ENCODE measurements at places on chromosomes 12 and 14.

DNA sequence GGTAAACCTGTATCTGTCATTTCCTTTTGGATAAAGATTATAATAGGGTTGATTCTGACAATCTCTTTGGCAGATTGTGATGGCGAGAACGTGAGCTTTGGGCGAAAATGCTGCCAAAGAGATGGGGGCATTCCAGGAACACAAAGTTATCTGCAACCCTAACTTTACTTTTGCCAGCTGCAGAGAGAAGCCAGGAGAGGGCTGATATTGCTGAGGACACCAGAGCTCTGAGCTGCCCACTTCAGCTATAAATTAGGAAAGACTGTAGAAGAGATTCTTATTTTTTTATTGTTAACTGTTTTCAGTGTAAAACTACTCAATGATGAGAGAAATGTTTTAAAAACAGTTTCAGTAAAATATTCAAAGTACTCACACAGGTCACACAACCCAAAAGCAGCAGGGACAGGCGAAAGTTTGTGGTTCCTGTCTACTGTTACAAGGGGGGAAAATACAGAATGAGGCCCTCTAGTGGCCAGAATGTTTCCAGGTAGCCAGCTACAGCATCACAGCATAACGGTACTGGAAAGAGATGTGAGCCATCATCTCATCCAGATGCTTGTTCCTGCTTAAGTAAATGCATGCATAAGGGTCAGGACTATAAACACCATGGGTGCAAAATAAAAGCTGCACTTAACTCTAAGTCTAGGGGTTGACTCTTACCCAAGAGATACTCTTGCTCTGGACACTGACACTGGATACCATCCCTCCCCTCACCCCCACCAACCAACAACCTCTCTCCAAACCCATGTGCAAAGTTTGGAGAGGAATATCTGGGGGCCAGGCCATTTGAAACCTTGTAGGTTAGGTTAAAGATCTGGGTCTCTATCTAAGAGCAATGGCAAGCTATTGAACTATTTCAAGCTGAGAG lies 498.4 kb downstream of the RMST start:
- DNase-seq, result no peak

DNA sequence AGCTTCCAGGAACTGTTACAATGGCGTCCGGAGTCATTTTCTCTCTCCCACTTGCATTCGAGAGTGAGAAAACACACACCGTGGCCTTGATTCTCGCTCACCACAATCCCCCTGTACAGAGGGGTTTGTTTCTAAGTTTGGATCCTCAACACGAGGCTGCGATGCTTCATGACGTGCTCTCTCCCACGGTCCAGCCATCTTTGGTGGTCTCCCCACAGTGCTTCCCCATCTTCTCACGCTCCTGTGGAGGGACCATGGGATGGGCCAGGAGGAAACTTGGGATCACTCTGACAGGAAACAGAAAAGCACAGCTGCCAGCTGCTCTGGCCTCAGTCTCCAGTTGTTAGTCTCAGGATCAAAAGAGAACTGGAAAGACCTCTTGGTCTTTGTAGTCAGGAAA lies 28.1 kb downstream of the OR10P1 start:
- DNase-seq, result no peak

DNA sequence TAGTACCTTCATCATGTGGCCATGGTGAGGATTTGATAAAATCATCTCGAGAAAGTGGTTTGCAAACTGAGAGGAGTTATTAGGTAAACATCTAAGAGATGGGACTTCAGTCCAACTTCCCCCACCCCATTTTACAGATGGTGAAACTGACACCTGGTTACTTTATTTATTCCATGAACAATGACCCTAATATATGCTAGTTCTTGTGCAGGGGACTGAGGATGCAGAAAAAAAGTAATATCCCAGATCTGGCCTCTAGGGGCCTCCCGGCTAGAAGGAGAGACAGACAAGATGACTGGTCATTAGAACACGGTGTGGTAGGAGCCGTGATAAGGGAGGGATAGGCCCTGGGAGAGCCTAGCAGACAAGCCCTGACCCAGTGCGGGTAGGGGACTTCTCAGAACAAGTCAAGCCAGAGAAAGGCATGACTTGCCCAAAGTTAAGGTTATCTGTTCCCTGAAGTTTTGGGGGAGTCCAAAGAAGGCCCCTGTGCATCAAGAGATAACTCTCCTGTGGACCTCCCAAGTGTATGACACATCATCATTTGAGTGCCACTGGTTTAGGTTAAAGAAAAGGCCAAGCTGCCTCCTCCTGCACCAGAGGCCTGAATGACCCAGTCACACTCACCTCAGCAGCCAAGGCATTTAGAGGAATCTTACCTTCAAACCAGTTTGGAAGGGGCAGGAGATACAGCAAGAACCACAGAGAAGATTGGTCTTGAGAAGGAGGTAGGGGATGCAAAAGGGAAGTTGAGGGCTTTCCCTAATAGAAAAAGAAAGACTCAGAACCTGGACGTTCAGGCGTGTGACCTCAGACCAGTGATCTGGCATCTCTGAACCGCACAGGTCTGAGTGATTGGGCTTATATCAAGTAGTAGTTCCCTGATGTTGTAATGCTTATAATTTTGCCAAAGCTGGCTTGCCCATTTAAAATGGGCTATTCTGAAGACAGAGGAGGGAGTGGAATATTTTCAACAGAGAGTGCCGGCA lies 1.6 kb downstream of the CMKLR1 start:
- no peak for DNase-seq

DNA sequence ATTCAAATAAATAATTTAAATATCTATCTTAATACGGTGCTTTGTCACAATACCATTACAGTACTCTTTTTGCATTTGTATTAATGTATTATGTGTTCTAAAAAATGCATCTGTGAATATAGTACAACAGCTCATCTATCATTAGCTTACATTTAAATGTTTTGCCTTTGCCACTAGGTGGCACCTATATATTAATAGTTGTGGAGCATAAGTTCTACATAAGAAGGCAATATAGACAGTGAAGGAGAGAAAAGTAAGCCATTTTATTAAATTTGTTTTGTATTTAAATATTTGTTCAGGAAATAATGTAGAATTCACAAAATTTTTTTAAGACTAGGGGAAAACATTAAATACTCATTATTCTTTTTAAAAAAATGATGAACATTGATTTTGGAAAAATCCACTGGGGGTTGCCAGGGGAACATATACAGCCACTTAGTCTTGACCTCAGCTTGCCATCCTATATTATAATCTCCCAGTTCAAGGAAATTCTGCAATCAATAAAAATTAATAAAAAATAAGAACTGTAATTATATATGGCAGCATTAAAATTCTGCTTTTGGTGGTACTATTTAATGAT lies 9.8 kb downstream of the CCER1 start:
- DNase-seq, result peak; percentile 41

DNA sequence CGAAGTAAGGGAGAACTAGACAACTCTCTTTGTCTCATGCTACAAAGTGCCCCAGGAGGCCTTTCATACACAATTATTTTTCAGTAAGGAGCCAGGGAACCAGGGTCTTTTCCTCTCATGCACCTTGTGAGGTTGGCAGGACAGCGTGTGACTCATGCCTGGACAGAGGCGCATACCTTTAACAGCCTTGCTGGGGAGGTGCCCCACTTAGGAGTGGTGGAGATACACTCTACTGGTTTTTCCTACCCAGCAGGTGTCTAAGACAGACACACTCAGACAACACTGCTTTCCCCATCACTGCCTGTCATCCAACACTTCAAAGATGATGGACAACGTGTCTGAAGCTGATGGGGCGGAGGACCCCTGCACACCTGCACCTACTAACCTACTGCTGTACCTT lies 49.1 kb downstream of the B4GALNT3 start:
- no peak for DNase-seq

GRCh38 chr12:93571925-93572711 lies at the start of gene SOCS2:
SOCS2 (plus strand) TSS chr12:93572675; CDS start chr12:93572898, 223 bp downstream.
- peak; percentile 23 for DNase-seq

DNA sequence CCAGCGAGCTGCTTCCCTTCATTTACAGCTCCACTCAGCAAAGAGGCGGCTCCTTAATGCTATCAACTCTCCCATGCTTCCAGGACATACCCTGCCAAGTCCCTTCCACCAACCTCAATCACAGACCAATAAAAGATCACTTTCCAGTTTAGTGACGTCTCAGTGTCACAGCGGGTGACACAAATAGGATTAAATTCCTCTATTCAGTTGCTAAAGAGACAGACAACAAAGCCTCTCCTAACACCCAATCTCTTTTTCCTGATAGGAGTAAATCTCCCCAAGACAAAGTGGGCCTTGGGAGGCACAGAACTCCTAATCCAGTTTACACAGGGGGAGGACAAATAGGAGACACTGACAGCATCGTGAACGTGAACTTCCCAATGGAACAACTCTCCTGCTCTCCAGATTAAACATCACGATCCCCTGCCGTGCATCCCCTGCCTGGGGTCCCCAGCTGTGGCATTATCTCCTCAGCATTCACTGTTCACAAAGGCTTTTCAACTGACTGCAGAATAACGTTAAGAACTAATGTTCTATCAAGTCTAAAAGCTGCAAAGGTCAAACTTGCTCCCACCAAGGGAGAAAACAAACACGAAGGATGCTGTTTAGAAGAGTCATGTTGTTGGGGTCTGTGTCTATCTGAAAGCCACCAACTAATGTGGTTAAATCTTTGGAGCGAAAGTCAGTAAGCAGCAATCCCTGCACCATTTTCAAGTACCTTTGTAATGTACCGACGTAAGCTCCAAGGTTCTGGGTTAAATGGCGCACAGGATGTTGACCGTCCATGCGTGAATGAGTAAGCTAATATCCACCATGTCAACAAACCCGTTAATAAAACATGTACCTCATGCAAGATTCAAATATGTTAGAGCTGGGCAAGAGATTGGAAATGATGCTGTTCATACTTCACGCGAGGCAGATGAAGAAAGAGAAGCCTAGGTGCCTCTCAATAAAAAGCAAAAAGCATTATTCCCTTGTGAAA lies 31.5 kb downstream of the TMEM132D start:
- no peak for DNase-seq

GRCh38 chr12:32108787-32109186 lies 2.1 kb downstream of the BICD1 start:
- no peak for DNase-seq

DNA sequence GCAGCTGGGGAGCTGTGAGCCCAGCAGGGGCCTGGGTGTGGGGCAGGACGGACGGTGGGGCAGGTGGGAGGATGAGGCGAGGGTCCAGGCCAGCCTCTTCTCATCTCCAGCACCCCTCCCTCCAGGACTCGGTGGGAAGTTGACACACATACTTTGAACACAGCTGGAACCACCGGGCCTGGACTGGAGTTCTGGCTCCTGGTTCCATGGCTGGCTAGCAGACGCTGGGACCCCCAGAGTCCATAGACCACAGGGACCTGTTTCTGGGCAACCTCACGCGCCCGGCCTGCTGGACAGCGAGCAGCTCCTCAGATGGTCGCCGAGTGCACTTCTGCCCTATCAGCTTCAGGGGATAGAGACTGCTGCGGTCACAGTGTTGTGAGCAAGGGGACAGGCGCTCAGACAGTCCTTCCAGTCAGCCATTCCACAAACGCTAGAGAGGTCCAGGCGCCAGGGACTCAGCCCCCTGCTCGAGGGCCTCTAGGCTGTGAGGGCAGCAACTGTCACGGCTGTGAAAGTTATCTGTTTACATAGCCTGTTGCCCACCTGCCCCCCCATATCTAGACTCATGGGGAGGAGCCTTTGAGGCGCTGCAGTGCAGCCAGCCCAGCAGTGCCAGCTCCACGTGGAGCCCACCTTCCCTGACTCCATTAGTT lies 25.2 kb downstream of the TCHP start:
- no peak for DNase-seq

DNA sequence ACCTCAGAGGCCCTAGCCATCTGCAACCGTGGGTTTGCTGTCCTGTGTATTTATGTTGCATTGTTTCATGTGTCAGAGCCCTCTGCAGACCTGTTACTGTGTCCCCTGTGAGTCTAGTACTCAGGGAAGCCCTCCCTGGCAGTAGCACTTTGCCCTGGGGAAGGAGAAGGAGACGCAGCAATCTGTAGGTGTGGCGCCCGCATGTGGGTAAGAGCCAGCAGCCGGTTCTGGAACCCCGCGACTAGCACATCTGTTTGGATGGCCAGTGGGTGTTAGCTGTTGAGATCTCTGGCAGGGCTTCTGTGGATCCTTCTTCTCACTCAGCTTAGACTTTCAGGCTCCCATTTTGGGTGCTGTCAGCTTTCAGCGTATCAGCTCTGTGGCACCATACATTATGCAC lies 57.0 kb downstream of the TECPR2 start:
- no peak for DNase-seq

DNA sequence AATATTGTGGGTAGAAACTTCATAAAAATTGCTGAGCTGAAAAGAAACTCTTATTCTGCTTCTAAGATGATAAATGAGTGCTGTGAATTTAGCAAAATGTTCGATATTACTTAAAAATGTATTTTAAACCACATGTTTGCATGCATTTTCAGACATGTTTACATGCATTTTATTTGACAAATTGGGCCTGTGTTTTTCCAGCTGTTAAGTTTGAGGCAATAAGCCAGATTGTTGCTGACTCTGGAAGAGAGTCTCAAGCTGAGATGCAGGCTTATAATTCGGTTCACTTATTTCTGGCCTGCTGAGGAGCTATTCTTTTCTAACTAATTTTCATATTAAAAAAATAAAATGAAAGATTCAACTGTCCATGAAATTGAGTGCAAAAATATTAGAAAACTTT lies 110.1 kb downstream of the SYNE2 start:
- no peak for DNase-seq

DNA sequence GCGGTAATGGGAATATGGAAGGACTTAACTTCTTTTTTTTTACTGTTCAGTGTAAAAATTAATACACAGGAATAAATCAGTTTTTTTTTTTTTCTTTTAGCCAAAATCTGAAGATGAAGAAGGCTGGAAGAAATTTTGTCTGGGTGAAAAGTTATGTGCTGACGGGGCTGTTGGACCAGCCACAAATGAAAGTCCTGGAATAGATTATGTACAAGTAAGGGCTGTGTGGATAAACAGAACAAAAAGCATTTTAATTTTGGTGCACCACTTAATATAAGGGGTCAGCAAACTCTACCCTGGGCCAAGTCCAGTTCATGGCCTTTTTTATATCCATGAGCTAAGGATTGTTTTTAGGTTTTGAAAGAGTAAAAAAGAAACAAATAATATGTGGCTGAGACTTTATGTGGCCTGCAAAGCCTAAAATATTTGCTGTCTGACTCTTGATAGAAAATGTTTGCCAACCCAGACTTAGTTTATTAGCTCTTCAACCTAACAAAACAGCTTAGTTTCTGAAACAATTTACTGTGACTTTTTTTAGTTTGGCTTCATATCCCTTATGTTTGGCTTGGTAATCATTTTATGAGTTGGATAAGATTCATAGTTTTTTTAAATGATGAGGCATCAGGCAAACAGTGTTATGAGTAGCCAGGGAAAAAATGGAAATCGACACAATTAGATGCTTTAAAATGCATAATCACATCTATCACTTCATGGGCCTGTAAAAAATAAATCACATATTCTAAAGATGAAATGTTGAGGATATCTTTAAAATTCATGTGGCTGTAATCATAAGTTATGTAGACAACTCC lies 8.4 kb downstream of the GEMIN2 start:
- no peak for DNase-seq

- no peak for DNase-seq
Measured at GRCh38 chr12:29730481-29730880, 53.3 kb downstream of the TMTC1 start.

DNA sequence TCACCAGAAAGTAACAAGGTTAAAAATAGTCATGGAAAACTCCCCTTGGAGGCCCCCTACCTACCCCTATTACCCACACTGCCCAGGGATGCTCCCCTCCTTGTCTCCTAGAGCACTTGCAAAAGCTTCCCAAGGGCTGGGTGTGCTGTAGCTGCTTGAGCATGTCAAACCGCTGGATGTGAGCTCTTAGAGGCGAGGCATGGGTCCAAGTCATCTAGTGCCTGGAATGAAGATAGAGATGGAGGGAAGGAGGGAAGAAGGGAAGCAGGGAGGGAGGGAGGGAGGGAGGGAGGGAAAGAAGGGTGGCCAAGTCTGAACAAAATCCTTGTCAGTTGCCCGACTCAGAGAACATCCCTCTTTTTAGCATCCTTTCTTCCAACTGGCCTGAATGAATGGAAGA lies 43.1 kb downstream of the LTBP2 start:
- peak; percentile 68 for DNase-seq
